Activated T-helper 1 cell treated with Interleukin-2 at 50 U/mL for 16 hours (primary cell): ENCODE measurements at places on chromosomes 3 and 15.
A peak's percentile ranks its signal among the peaks of the same experiment; 100 is the strongest.

DNA sequence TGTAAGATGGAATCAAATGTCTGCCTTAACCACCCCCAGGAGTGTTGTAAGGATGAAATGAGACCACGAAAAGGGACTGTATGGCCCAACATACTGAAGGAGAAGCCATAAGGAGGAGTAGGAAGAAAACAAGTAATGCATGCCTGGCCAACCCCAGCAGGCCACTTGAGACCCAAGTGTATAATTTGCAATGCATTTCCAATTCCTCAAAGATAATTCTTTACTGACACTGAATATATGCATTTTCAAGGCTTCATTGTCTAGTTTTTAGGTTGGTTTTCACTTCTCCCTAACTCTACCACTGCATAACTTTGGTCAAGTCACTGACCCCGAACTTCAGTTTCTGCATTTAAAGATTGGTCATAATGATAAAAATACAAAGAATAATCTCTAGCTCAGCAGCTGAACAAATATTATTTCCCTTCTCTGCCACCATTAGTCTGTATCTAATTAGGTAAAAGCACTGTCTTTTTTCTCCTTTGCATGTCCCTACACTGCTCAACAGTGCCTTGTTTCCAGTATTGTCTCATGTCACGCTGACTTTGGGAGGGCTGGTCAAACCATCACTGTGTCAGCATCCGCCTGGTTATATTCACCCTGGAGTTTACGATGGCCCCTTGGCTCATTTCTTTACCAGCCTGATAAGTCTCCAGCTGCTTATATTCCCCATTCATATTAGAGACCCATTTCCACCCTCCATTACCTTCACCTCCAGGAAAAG lies 378.6 kb downstream of the NTRK3 start:
- no peak for DNase-seq

- no peak for DNase-seq
Observed at GRCh38 chr15:96037584-96037983, 292.9 kb upstream of the NR2F2 start.

- no peak for DNase-seq
Observed at GRCh38 chr3:94185753-94186152, 122.9 kb downstream of the NSUN3 start.

DNA sequence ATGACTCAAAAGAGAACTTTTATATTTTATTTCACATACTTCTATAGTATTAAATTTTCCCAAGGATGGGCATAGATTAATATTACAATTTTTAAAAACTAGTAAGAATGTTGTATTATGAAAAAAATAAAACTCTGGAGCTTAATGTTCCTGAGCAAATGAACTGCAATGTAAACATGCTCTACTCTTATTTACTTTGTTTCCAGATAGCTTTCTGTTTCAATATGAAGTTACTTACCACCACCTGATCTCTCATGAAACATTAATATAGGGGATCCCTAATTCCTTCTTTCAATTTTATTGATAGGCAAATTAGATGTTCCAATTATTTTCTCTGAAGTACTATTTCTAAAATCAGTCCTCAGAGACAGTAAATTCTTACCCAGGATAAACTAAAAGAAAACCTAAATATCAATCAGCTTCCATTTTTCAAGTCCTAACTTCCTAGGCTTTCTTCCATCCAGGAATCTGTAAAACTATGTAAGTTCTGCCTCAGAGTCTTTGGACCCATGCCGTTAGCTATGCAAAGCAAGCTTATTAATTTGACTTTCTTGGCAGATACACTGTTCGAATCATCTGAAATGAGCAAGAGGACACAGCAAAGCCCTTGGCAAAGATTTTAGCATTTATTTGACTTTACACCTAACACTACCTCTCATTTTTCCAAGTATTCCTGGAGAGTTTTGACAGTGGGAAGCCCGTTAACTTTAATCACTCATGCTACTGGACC lies 93.2 kb downstream of the PLCH1 start:
- no peak for DNase-seq

DNA sequence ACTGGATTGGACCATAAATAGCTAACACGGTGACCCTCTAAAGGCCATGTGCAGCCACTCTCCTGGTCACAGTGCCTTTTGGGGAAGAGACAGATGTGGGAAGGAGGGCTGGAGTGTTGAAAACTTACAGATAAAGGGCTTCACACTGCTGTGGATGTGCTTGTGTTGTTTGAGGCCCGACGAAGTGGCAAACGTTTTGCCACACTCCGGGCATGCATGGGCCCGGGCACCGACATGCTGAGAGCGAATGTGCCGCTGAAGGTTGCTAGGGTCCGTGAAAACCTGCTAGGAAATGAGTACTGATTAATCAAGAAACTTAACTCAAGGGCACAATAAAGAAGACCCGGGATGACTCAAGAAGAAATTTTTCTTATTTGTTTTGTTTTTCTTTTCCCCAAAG lies 542.6 kb downstream of the MECOM start:
- no peak for DNase-seq

GRCh38 chr15:57424628-57425405 lies 48.5 kb downstream of the CGNL1 start:
- no peak for DNase-seq

DNA sequence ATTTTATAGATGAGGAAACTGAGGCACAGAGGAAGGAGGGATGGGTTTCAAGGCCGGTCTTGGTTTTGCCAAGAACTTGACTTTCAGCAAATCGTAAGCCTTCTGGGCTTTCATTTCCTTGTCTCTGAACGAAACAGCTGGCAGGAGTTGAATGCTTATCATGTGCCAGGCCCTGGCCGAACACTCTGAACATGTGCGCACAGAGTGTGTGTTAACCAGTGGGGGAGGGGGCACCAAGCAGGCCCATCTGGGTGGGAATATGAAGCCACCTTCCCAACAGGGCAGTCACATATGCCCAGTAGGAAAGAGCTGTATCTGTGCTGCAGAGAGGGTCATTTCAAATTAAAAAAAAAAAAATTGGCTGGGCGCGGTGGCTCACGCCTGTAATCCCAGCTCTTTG lies 29.3 kb downstream of the ZNF710 start:
- no peak for DNase-seq

- no peak for DNase-seq
Observed at GRCh38 chr15:64552281-64552948, 92.0 kb downstream of the ZNF609 start.

GRCh38 chr3:157865352-157866000 lies 240.7 kb downstream of the SHOX2 start:
- peak; percentile 4 for DNase-seq

DNA sequence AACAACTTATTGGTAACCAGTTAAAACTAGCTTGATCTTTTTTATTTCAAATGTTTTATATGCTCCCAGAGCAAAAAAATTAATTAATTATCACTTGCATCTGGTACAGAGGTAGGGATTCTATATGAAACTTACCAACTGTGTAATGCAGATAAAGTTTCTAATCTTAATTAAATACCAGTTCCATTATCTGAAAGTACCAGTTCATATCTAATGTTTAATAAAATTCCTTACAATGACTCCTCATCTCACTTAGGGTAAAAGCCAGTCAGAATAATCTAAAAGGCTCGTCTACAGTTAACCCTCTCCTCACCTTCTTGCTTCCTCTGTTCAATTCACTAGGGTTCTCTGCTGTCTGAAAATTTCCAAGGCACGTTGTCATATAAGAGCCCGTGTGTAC lies 384.8 kb downstream of the RBMS3 start:
- DNase-seq: no peak

DNA sequence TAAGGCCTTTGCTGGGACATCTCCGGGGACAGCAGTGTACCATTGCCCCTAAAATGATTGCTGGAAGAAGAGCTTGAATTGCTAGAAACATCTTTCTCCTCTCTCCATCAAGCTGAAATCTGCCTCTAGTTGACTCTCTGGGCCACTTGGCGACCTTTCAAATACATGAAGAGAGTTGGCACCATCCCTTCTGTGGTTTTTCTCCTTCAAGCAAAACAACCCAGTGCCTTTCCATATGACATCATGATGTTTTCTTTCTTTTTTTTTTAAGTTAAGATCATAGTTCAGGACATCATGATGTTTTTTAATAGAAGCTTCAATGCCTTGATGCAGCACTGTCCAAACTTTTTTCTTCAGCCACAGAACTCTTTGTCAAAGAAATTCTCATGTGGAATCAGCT lies 144.0 kb upstream of the PTPRG start:
- no peak for DNase-seq

DNA sequence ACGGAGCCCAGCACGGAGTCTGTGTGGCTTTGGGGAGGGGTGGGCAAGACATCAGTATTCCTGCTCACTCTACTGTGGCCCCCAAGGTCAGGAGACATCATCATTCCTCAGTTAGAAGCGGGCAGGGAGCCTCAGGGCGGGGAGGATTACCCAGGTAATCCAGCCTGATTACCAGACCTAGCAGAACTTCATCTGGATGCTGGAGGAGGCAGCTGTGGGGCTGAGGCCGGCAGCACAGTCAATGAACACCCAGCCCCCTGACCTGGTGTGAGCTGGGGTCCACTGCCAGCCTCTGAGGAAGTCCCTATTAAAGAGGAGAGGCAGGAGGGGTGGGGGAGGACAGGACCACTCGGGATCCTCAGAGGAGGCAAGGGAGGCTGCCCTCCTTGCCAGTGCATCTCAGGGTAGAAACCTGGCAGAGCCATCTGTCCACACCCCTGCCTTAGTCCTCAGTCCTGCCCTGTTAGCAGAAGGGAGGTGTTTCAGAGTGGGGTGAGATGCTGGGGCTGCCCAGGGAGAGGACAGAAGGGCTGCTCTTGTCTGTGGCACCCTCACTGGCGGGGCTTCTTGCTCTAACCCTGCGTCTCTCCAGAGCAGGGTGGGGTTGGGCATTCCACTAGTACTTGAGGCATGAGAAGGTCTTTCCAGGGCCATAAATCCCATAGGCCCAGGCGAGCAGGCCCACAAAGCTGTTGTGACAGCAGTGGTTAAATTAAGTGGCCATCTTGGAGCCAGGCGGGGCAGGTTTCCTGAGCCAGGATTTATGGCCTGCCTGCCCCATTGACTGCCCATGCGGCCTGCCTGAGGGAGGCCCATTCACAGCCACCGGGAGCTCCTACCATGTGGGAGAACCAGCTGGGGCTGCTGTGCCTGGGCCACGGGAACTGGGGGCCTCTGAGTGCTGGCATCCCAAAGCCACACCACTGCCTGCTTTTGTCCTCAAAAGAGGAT lies 82.1 kb downstream of the LINGO1 start:
- no peak for DNase-seq

DNA sequence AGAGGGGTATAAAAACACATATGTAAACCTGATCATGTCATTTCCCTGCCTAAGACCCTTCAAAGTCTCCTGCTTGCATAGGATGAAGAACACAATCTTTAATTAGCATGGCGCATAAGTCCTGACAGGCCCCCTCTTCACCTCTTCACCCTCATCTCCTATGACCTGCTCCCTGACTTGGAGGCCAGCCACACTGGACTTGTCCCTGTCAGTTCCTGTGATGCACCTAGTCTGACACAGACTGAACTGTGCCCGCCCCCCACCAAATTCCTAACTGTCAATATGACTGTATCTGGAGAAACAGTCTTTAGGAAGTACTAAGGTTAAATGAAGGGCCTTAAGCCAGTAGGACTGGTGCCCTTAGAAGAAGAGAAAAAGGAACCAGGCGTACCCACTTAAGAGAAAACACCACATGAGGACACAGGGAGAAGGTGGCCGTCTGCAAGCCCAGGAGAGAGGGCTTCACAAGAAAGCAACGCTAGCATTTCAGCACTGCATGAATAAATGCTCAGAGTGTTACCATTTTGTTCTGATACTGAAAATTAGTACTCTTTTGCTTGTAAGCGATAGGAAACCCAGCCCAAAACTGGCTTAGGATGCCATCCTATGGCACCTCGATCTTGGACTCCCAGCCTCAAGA lies 34.0 kb downstream of the MRPL46 start:
- DNase-seq: no peak

DNA sequence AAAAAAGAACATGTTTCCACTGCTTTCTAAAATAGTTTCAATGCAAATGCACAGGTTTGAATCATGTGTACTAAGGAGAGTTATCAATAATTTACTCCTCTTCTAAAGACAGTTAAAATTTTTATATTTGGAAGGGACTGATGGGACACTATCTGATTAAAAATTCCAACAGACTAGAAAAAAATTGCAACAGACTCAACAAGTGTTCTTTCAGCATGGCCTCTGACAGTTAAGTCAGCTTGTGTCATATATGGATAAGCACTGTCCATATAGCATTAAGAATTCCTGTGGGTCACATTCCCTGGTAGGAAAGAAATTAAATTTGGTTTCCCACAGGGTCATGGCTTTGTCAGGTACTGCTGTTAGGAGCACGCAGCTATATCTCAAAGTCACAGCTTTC lies 96.8 kb downstream of the OSBPL10 start:
- DNase-seq: no peak

DNA sequence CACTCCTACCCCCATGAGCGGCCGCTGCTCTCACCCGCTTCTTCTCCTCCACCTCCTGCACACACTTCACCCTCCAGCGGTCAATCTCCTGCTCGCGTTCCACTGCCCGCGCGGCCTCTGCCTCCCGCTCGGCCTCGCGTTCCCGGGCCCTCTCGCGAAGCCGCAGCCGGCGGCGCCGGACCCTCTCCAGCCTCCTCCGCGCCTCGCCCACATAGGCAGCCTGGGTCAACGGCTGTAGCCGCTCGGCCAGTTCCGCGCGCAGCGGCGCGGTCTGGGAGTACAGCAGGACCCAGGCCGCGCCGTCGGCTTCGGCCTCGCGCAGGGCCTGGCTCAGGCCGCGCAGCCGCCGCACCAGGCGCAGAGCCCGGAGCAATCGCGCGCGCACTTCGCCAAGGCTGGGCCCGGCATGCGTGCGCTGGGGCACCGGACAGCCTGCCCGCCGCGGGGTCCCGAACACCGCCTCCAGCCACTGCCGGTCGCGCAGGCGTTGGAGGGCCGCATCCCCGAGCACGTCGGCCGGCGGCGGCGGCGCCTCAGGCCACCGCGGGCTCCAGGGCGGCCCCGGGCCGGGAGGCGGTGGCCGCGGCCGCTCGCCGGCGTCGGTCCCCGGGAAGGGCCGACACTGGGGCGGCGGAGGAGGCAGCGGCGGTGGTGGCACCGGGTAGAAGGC lies 595 bp downstream of the PDCD7 start:
- peak; percentile 5 for DNase-seq

GRCh38 chr3:167895684-167896083 lies 160.2 kb downstream of the SERPINI1 start:
- no peak for DNase-seq

GRCh38 chr3:110470310-110470709 lies 601.3 kb upstream of the NECTIN3 start:
- DNase-seq: no peak

DNA sequence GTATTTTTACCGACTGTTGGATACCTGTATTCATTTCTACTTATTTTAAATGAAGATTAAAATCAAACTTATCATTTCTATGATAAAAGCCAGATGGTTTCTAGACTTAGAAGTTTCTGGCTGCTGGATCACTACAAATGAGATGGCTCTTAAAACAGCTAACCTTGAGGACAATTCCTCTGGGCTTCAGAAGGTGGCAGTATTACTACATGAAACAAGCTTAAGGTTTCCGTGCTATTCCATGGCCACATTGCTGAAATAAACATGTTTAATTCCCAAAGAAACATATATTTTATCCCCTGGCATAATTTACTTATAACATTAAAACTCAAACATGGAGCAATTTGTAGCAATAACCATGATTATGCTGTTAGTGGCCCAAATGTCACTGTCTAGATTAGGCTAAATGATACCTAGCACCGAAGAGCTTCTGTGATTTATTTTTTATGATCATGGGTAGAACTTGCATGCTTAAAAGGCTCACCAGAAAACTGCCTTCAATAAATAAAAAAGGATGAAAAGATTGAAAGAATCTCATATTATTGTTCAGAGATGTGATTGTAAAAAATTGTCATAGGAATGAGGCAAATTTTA lies 204.0 kb upstream of the NANOGP8 start:
- no peak for DNase-seq

- DNase-seq: no peak
Observed at GRCh38 chr3:23162934-23163333, 40.2 kb upstream of the UBE2E2 start.
